ENCODE measurements at places on chromosomes 7 and 10.

DNA sequence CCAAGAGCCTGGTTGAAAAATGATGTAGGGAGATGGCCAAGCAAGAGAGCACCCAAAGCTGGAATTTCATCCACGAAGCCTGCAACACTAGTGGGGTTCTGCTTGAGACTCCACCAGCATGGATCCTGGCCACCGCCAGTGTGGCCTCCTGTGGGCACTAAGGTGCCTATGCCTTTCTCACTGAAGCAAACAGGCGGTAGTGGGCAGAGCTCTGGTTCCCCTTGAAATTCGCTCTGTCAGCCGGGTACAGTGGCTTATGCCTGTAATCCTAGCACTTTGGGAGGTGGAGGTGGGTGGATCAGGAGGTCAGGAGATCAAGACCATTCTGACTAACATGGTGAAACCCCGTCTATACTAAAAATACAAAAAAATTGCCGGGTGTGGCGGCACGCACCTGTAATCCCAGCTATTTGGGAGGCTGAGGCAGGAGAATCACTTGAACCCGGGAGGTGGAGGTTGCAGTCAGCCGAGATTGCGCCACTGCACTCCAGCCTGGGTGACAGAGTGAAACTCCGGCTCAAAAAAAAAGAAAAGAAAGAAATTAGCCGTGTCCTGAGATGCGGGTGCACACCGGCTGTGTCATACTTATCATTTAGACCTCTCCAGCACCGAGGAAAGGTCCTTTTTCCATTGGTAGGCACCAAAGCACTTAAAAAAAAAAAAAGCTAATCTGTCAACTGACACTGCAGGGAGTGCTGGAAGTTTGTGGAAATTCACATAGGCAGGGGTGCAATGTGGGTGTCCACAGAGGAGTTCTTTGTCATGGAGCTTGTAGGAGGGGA, 28.3 kb downstream of the CCM2 start:
- no peak for DNase-seq

DNA sequence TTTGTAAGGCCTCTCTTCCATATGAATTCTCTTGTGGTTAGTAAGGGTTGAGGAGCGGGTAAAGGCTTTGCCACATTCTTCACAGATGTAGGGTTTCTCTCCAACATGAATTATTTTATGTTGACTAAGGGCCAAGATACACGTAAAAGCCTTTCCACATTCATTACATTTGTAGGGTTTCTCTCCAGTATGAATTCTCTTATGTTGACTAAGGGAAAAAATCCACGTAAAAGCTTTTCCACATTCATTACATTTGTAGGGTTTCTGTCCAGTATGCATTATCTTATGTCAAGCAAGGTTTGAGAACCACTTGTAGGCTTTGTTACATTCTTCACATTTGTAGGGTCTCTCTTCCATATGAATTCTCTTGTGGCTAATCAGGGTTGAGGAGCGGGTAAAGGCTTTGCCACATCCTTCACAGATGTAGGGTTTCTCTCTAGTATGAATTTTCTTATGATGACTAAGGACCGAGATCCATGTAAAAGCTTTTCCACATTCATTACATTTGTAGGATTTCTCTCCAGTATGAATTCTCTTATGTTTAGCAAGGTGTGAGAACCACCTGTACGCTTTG, 493.0 kb downstream of the ZNF479 start:
- DNase-seq, result no peak

GRCh38 chr7:136389933-136390332, 412.8 kb upstream of the MTPN start:
- DNase-seq, result no peak

GRCh38 chr10:113680190-113681111, 739 bp downstream of the CASP7 start:
- peak; percentile 6 for DNase-seq

GRCh38 chr10:124578231-124579010, 116.8 kb downstream of the LHPP start:
- no peak for DNase-seq

DNA sequence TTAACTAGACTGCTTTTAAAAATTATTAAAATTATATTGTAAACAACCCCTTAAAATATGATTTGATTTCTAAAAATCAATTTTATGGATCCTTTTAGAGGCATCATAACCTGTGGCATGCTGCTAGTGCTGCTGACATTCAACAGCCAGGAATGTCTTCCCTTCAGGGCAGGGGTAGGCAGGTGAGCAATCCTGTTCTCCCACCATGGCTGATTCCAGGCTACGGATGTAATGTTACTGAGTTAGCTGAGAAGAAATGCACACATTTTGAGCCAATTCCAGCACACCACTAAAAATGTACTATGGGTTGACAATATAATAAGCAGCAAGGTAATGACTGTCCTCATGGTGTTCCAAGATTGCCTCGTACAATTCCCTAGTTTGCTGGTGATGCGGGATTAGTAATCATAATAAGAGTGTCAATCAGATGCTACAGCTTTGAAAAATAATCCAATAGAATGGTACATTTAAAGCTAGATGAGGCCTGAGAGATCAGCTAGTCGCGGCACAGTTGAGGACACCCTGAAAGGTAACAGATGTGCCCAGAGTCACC, 108.7 kb upstream of the PRR15 start:
- DNase-seq, result no peak

DNA sequence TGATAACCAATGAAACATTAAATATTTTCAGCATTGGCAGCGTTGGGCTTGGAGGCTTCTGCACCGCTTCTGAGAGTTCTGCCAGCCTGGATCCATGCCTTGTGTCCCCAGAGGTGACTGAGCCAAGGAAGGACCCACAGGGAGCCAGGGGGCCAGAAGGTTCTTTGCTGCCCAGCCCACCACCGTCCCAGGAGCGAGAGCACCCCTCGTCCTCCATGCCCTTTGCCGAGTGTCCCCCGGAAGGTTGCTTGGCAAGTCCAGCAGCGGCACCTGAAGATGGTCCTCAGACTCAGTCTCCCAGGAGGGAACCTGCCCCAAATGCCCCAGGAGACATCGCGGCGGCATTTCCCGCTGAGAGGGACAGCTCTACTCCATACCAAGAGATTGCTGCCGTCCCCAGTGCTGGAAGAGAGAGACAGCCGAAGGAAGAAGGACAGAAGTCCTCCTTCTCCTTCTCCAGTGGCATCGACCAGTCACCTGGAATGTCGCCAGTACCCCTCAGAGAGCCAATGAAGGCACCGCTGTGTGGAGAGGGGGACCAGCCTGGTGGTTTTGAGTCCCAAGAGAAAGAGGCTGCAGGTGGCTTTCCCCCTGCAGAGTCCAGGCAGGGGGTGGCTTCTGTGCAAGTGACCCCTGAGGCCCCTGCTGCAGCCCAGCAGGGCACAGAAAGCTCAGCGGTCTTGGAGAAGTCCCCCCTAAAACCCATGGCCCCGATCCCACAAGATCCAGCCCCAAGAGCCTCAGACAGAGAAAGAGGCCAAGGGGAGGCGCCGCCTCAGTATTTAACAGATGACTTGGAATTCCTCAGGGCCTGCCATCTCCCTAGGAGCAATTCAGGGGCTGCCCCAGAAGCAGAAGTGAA, 93.9 kb downstream of the TACC2 start:
- DNase-seq, result no peak

DNA sequence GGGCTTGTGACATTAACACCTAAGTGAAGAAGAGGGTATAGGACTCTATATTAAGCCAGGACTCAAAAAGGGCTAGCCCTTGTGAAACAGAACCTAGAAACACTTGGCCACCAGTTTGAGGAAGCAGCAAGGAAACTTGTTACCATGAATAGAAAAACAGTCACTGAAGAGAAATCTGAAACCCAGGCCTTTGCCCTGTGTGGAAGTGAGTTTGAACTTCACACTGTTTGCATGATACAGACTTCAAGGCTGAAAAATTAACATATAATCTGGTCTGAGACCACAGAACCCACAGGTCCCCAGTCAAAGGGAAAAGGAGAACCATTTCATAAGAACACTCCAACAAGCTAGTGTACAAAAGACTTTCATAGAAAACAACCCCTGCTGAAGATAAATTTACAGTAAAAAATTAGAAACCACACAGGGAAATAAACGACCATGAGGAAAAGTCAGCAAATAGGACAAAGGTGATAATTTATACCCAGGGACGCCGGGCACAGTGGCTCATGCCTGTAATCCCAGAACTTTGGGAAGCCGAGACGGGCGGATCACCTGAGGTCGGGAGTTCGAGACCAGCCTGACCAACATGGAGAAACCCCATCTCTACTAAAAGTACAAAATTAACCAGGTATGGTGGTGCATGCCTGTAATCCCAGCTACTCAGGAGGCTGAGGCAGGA, 76.1 kb downstream of the SKIDA1 start:
- no peak for DNase-seq

DNA sequence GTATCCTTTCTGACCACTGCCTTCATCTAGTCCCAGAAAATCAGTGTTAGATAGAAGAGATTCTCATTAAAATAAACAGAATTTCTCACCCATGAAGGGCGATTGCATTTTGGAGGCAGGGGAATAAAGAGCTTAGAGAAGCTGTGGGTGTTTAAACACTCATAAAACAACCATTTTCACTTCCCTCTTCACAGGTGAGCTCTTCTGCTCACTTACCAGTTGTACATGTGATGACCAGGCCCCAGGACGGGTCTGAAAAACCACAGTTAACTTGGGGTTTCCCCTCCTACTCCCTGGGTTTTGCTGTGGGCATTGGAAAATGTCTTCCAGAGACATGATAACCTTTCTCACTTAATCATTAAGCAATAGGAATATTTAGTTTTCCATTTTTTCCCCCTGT, 411.6 kb upstream of the DPP6 start:
- no peak for DNase-seq

GRCh38 chr10:113666682-113667252, 2.9 kb upstream of the NRAP start:
- no peak for DNase-seq

GRCh38 chr7:39464350-39465054, 101.7 kb upstream of the YAE1 start:
- DNase-seq, result no peak

GRCh38 chr7:91674470-91674869, 206.0 kb downstream of the MTERF1 start:
- DNase-seq, result no peak

- no peak for DNase-seq
Observed at GRCh38 chr10:69807122-69807521, 5.4 kb downstream of the COL13A1 start.

DNA sequence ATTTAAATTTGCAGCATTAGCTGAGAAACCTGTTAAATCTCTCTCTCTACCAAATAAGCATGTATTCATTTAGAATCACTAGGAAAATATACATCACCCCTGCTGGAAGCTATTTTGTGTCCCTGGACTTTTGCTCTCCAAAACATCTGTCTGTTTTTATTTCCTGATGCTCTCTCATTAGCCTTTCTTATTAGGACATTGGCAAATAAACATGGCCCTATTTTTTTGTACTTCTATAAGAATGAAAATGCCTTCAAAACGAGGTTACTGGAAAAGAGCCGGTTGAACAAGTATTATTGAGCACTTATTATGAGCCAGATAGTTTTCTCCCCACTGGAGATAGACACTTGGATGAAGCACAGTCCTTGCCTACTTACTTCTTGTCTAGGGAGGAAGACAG, 206.9 kb downstream of the GALNT17 start:
- DNase-seq, result no peak

- DNase-seq, result no peak
Observed at GRCh38 chr10:91525896-91526712, 106.8 kb downstream of the PPP1R3C start.

- DNase-seq, result no peak
Observed at GRCh38 chr10:91220954-91221675, 652 bp downstream of the PCGF5 start.

DNA sequence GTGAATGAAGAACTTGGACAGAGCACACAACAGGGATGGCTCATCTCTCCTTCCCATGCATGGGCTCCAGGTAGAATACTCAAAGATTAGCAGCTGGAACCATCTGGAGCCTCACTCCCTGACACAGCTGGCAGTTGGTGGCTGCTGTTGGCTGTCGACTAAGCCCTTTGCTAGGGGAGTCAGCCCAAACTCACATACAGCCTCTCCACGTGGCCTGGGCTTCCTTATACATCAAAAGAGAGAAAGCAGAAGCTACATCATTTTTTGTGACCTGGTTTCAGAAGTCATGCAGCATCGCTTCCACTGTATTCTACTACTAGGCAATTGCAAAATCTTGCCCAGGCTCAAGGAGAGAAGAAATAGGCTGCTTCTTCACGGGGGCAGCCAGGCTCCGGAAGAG, 24.4 kb downstream of the ASNS start:
- no peak for DNase-seq

- DNase-seq, result no peak
Observed at GRCh38 chr7:65454469-65454868, 80.8 kb downstream of the ZNF92 start.

- DNase-seq, result no peak
Observed at GRCh38 chr7:115356139-115356746, 434.3 kb downstream of the MDFIC start.

- DNase-seq, result no peak
Observed at GRCh38 chr10:116170815-116171250, 102.2 kb downstream of the GFRA1 start.

- no peak for DNase-seq
Observed at GRCh38 chr7:47496056-47496665, 85.8 kb downstream of the TNS3 start.

DNA sequence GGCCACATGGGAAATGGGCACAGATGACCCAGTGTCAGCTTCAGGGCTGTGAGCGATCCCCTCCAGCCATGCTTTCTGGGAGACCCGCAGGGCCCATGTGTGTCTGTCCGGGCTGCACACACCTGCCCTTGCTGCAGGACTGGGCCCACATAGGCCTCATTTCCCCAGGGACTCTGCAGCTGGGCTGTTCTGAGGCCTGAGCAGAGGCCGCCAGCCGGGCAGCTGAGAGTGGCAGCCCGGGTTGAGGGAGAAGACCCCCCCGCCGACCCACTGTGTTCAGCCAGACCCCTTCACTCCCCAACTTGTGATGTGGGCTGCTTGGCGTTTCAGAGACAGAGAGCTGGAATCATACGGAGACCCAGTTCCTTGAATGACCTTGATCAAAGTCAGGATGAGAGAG, 50.1 kb upstream of the DPYSL4 start:
- no peak for DNase-seq

GRCh38 chr10:60182691-60183090, 207.0 kb downstream of the ANK3 start:
- DNase-seq, result no peak

DNA sequence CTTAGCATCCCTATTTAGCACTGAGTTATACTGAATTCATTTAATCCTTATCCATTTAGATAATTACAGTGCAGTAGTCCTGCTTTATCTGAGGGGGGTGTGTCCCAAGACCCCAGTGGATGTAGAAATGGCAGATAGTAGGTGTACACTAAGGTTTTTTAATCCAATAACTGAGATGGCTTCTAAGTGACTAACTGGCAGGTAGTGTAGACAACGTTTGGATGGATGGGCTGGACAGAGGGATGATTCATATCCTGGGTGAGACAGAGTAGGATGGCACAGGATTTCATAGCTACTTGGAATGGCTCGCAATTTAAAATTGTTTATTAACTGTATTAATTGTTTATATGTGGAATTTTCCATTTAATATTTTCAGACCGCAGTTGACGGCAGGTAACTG, 295.6 kb downstream of the CCDC3 start:
- DNase-seq, result no peak

Measured in activated CD4-positive, alpha-beta T cell treated with anti-CD3 and anti-CD28 coated beads for 24 hours (primary cell).